ENCODE measurements at places on chromosomes 1 and 21. TPM values are rescaled to one million over a fixed set of nuclear protein-coding genes. Genes with fewer than 3 reads are reported as not detected.

PRAMEF15 gene
- not detected for total RNA-seq

LRRN2 gene
- 1.5 TPM for total RNA-seq

LRRIQ3 gene
- 0.49 TPM for total RNA-seq

AKR1A1 gene
- 55.9 TPM for total RNA-seq

DRAXIN gene
- 0.03 TPM for total RNA-seq

VPS13D gene
- 105 TPM for total RNA-seq

PTPN22 gene
- 0.43 TPM for total RNA-seq

ZNF648 gene
- not detected for total RNA-seq

GJA5 gene
- 11.3 TPM for total RNA-seq

TRIM46 gene
- total RNA-seq, result 0.16 TPM

SPRR1A gene
- not detected for total RNA-seq

TCP10L gene
- total RNA-seq, result 2.6 TPM

CR1L gene
- not detected for total RNA-seq

TXNDC12 gene
- 21.2 TPM for total RNA-seq

Data from Right ventricle myocardium inferior (tissue), 1 donor.